ENCODE measurements at places on chromosomes 4 and X.

DNA sequence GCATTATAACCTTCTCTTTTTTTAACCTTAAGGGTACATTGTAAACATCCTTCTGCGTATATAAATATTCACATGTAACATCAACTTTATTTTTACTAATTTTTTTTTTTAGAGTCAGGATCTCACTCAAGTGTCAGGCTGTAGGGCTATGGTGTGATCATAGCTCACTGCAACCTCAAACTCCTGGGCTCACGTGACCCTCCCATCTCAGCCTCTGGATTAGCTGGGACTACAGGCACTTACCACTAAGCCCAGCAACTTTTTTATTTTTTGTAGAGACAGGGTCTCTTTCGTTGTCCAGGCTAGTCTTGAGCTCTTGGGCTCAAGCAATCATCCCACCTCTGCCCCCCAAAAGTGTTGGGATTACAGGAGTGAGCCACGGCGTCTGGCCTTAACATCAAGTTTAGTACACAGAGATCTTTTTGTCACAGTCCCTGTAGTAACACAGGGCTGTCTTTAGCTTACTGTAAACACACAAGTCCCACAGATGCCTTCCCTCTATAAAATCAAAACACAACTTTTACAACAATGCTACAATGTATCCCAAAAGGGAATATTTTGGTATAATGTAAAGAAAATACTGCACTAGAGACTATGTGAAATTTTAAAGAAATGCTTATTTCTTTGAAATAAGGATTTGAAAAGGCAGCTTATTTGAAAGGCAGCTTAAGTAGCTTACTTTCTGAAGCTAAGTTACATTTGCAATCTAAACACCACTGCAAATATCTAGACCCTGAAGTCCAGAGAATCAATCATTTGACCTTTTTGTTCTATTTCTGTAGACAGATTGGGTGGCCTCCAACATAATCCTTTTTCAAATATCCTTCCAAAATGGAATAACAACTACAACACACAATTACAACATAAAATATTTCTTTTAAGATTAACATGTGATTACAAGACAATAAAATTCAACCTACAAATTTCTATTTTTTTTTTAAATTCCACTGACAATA, 116.0 kb downstream of the APBB2 start:
- DNase-seq = no peak

GRCh38 chr4:77433418-77433733, 172.2 kb upstream of the CXCL13 start:
- peak; percentile 52 for DNase-seq

DNA sequence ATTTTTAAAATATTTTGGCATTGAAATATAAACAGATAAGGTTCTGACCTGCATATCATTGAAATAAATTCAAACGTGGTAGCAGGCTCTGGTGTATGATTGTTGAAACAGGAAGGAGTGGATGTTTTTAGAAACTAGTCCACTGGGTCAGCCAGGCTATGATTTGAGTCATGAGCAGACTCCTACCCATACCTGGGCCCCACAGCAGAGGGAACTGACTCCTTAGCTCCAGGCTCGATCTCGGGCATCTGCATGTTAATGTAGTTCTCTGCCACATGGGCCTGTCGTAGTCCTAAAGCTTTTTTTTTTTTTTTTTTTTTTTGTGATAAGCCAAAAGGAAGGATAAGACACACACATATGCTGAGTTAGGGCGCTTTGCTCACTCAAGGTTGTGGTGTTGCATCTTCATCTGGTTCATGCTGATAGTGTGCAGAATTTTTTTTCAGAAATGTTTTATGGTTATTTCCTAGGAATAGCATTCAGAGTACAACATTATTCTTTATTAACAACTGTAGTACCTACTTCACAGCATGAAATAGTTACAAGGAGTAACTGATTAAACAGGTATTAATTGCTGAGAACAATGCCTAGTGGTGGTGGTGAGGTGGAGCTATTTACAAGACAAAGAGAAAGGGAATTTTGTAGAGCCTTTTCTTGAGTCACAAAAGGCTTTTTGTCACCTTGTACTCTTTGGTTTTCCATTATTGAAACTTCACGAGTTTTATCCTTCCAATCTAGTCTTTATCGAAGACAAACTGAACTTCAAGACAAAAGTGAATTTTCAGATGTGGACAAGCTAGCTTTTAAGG, 27.3 kb downstream of the OFD1 start:
- no peak for DNase-seq

DNA sequence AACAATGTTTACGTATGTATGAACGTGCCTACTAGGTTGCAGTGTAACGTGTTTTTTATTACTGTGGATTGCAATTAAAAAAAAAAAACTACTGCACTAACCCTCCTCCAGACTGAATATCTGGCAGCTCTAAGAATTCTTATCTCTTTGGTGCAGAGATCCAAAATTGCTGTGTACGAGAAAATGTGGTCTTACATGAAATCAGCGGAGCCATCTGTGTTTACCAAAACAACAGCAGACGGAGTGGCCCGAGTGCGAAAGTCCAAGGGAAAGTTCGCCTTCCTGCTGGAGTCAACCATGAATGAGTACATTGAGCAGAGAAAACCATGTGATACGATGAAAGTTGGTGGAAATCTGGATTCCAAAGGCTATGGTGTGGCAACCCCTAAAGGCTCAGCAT, 268.1 kb downstream of the THOC2 start:
- DNase-seq = no peak

GRCh38 chrX:18558799-18559198, 113.1 kb downstream of the RS1 start:
- no peak for DNase-seq

GRCh38 chrX:4754878-4755604, 1041.6 kb upstream of the PRKX start:
- DNase-seq = no peak

Data from CD4-positive, alpha-beta T cell treated with Interleukin-10 for 1 hour (primary cell).